Stimulated activated CD4-positive, alpha-beta T cell treated with anti-CD3 and anti-CD28 coated beads, Interleukin-15, amount 100 ng/mL, for 1 hour (primary cell): ENCODE measurements at places on chromosomes 5 and 9.

DNA sequence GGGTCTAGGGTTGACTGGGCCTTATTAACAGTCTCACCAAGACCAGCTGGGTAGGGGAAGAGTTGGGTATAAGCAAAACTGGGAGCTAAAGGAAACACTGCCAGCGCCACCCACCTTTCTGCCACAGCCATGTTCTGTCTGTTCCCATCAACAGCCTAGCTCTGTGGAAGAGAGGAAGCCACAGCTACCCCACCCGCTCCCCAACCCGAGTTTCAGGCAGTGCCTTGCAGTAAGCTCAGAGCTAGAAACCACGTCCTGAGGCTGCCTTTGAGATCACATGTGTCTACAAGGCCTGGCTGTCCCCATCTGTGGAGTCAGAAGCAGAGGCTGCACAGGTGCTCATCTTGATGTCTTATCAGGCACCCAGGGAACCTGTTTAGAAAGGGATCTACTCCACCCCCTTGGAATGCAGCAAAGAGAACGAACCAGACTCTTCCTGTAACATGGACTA, 15.3 kb downstream of the HNRNPH1 start:
- DNase-seq: no peak

DNA sequence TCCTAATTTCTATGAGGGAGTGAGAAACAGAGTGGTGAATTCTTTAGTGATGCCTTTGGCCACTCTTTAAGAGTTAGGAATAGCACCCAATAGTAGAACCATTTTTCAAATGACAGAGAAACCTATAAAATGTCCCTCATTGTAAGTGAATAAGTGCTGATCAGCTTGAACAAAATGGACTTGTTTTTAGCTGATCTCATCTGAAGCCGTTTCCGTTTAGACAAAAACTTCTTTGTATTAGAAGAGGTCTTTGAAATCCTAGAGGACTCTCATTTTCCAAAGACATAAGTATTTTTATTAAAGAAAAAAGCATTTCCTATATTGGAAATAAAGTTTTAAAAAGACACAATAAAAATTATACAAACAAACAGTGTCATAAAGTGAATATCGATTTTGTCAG, 273.9 kb downstream of the ARHGEF28 start:
- DNase-seq: no peak

DNA sequence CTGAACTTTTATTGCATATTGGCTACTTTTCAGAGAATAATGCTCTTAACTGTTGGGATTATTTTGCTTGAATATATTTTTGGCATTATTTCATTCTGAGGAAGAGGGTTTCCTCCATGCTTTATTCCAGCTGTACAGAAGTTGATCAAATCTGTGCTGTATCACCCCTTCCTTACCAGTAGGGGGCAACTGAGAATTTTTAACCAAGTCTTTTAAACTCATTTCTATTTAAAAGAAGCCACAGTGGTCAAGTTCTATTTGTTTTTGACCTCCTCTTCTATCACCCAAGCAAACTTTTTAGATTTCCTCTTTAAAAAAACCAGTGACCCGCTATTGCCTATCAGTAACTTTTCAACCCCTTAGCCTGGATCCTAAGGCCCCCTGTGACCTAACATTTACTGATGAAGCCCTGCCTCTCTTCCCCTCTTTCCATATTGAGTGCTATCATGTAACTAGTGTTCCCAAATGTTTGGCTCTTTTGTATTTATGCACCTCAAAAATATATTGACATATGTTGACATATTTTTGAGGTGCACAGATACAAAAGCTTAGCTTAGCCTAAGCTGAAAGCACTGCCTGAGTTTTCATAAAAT, 80.6 kb downstream of the FBXO4 start:
- no peak for DNase-seq

DNA sequence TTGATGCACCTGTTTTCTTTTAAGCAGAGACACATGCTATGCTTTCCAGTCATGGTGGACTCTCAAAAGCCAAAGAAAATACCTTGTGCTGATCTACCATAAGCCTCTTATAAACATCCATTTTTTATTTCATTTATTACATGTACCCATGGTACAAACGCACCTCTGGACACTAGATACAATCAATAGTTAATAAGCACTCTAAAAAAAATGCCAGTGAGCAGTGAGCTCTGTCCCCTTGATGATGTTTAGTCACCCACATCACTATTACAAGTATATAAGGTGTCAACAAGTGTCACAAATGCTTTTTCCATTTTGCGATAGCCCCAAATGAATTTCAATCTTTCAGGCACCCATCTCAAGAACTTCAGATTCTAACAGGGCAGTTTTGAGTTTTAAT, 5.9 kb downstream of the KLF4 start:
- DNase-seq: no peak

GRCh38 chr9:13439685-13440476, 160.4 kb upstream of the MPDZ start:
- no peak for DNase-seq

DNA sequence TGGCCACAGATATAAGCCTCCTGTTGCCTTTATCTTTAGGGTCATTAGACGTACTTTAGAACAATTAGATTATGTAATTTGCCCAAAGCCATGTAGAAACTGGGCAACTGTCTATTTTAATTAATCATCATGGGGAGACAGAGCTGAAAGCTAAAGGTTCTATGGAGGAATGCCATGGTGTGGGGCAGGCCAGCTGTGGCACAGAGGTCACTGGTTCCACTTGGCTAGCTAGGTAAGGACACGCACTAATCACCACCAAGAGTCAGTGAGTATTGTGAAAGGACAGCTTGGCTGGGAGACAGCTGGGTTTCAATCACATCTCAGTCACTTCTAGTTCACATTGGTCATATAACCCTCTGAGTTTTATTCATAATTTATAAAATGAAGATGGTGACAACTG, 81.7 kb downstream of the HMHB1 start:
- DNase-seq: no peak

- DNase-seq: no peak
Measured at GRCh38 chr9:116316246-116316645, 162.7 kb downstream of the PAPPA start.

GRCh38 chr5:35095366-35095765, 47.6 kb upstream of the AGXT2 start:
- DNase-seq: no peak

DNA sequence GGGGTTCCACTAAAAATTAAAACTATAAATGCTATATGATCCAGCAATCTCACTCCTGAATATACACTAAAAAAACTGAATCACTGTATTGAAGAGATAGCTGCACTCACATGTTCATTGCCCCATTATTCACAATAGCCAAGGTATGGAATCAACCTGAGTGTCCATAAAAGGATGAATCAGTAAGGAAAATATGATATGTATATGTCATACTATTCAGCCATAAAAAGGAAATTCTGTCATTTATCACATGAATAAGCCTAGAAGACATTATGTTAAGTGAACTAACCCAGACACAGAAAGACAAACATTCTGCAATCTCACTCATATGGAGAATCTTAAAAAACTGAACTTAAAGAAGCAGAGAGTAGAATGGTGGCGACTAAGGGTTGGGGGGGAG, 1376.2 kb upstream of the CDH9 start:
- no peak for DNase-seq

GRCh38 chr5:1557114-1557873, 33.5 kb upstream of the LPCAT1 start:
- no peak for DNase-seq

GRCh38 chr9:129436751-129437625, 183.9 kb downstream of the C9orf50 start:
- DNase-seq: no peak

DNA sequence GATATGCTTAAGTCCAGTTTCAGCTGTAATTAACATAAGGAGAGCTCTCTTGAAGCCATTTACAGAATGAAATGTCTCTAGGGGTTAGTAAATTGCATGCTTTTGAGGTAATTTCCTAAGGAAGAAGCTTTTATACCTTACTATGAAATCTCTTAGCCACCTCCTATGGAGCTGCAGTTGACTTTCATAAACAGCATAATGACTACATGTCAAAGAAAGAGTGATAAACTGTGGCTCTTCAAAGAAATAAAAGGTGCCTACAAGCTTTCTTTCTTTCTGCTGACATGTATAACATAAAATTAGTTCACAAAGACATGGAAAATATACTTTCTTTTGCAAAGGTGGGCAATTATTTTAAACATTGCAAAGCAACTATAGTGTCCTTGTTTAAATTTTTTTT, 90.8 kb downstream of the TMEM167A start:
- no peak for DNase-seq

GRCh38 chr9:134695144-134695543, 53.5 kb downstream of the COL5A1 start:
- no peak for DNase-seq

DNA sequence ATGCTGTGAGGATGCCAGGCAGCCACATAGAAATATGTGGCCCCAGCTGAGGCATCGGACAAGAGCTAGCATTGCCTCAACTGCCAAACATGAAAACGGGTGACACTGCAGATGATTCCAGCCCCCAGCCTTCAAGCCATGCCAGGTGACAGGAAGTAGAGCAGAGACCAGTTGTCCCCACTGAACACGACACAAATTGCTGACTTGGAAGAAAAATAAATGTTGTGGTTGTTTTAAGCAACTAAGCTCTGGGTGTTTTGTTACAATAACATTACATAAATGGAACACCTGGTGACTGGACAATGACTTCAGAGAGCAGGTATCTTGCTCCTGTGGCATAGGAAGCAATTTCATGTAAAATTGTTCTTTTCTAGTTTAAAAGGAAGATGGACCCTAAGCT, 154.2 kb downstream of the KIF4B start:
- no peak for DNase-seq

- DNase-seq: no peak
Measured at GRCh38 chr9:93776256-93776655, 178.9 kb downstream of the BARX1 start.

DNA sequence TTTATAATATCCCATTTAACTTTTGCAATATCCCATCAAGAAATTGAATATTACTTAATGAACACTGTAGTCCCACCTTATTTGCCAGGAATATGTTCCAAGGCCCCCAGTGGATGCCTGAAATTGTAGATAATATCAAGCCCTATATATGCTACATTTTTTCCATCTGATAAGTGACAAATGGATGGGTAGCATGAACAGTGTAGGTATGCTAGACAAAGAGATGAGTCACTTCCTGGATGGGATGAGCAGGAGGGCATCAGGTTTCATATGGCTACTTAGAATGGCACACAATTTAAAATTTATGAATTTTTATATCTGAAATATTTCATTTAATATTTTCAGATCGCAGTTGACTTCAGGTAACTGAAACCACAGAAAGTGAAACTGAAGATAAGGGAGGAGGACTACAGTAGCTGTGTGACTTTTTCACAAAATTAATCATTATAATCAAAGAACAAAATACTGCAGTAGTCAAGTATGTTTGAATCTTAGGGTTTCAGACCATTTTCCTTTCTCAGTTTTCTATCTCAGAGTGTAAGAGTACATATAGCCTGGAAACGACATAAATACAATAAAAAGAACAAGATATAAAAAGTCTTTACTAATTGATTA, 636.4 kb upstream of the ARRDC3 start:
- no peak for DNase-seq

DNA sequence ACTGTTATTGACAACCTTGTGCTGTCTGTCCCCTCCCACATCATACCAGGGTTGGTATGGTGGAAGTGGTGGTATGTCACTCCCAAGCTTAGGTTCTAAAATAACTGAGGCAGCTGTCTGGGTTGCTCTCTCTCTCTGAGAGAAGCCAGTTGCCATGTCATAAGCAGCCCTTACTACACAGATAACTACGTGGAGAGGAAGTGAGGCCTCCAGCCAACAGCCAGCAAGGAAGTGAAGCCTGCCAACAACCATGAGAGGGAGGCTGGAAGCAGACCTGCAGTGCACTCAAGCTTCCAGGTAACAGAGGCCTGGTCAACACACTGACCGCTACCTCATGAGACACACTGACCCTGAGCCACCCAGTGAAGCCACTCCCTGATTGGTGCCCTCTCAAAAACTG, 18.6 kb downstream of the CTNNAL1 start:
- no peak for DNase-seq

DNA sequence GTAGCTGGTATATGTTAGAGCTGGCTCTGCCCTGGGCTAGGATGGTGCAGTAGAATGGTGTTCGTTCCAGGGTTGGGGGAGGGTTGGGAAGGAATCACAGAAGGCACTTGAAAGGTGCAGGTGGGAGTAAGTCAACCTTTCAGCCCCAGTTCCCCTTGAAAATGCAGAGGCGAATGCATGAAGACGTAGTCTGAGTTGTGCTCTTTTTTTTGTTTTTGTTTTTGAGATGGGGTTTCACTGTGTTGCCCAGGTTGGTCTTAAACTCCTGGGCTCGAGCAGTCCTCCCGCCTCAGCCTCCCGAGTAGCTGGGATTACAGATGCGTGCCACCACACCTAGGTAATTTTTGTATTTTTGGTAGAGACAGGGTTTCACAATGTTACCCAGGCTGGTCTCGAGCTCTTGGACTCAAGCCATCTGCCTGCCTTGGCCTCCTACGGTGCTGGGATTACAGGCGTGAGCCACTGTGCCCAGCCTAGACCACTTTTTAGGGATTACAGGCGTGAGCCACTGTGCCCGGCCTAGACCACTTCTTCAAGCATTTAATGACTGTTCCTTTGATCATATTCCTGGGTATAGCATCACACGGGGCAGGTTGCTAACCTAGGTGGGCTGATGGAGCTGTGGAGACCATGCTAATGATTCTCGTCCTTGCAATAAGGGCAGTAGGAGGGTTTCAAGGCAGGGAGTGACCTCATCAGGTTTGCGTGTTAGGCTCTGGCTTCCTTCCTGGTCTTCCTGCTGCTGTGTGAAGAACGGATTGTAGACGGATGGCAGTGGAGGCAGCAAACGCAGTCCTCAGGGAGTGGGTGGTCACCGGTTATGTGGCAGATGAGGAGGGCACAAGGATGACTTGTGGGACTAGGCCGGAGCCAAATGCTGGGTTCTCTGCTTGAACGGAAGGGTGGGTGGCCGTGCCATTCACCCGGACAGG, 13.7 kb downstream of the EHMT1 start:
- DNase-seq: no peak

- DNase-seq: no peak
Measured at GRCh38 chr5:73137563-73138530, 17.5 kb downstream of the TMEM171 start.

DNA sequence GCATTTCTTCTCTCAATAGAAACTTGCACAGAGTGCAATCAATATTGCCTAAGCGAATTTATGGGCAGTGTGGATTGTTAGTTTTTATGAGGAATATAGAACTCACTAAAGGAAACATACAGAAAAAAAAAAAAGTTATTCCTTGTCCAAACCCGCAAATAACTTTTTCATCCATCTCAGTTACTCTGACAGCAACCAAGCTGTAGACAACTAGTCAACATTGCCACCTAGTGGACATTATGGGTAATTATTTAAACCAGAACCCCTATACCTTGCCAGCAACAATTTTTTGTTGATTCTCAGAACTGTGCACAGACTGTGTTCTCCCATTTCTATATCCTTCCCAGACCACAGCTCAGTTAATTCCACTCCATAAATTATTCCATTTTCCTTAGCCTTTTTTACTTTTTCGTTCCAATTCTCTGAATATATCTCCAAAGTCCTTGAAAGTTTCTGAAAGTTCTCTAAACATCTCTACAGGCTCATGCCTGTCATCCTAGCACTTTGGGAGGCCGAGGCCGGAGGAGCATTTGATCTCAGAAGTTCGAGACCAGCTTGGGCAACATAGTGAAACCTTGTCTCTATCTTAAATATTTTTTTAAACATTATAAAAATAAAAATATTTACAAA, 2.6 kb upstream of the AFAP1L1 start:
- DNase-seq: no peak

- DNase-seq: no peak
Measured at GRCh38 chr5:113510836-113511451, 2.5 kb upstream of the YTHDC2 start.

GRCh38 chr5:62577488-62577887, 1.1 kb upstream of the LRRC70 start:
- no peak for DNase-seq

GRCh38 chr9:99948896-99949295, 42.4 kb downstream of the STX17 start:
- no peak for DNase-seq
